ENCODE measurements at places on chromosomes 11 and 22. TPM values are rescaled to one million over a fixed set of nuclear protein-coding genes. Genes with fewer than 3 reads are reported as not detected.

DNA sequence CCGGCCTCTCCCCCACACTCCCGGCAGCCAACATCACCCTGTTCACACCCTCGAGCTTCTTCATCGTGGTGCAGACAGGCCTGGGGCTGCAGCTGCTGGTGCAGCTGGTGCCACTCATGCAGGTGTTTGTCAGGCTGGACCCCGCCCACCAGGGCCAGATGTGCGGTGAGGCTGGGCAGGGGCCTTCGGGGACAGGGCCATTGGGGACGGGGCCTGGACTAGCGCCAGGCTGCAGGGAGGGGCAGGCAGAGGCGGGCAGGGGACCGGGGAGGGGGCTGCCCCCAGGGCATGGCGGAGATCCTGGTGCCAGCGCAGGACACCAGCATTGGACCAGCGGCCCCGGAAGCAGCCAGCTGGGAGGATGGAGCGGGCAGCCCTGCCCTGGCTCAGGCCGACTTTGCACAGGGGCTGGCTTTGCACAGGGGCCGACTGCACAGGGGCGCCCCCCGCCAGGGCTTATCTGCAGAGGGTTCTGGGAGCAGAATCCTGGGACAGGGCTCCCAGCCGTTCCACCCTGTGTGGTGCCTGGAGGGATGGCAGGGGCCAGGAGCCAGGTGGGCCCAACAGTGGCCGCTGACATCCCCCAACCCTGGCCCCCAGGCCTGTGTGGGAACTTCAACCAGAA, 8.6 kb downstream of the MUC5B start:
- no peak for DNase-seq

GRCh38 chr11:77558380-77558779, 31.4 kb upstream of the AQP11 start:
- DNase-seq: no peak

DNA sequence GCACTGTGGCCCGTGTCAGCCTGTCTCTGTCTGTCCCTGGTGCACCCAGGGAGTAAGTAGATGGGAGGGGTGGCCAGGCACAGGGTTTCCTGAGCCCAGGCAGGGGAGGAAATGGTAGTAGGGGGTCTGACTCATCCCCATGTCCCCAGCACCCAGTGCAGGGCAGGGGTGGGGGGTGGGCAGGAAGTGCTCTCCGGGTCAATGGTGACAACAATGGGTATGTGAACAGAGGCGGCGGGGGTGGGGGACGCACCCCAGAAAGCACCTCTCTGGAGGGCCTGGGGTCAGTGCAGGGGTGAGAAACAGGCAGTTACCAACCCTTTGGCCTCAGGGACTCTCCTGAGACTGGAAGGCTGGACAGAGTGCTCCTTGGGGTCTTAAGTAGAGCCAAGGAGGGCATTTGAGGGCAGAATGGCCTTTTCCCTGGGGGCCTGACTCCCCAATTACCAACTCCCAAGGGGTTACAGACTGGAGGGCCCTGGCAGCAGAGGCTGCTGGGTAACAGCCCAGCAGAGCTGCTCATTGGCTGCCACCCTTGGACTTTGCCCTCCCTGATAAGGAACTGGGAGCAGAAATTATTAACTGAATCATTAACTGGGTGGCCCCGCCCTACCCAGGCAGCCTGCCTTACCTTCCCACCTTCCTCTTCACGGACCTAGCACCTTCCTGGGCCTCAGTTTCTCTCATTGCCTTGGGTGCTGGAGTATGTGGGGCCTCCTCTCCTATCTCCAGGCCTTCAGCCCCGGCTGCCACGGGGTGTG, 4.2 kb downstream of the MYRF start:
- peak; percentile 46 for DNase-seq

- no peak for DNase-seq
Measured at GRCh38 chr11:34731603-34732002, 110.7 kb downstream of the EHF start.

DNA sequence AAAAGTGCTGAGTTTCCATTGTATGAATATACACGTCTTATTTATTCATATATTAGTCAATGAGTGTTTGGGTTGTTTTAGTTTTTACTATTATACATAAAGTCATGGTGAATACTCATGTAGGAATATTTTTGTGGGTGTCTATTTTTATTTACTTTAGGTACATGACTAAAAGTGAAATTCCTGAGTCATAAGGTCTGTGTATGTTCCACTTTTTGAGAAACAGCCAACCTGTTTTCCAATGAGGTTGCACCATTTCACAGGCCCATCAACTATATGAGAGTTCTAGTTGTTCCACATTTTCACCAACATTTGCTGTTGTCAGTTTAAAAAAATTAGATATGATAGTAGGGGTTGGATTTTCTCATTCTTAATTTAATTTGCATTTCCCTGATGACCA, 6.6 kb upstream of the OR6X1 start:
- no peak for DNase-seq

GRCh38 chr11:82858556-82859091, 41.6 kb downstream of the PRCP start:
- no peak for DNase-seq

- DNase-seq: no peak
Measured at GRCh38 chr11:61880031-61880430, 11.3 kb downstream of the FADS3 start.

GRCh38 chr22:27460591-27461347, 340.8 kb downstream of the MN1 start:
- DNase-seq: no peak

DNA sequence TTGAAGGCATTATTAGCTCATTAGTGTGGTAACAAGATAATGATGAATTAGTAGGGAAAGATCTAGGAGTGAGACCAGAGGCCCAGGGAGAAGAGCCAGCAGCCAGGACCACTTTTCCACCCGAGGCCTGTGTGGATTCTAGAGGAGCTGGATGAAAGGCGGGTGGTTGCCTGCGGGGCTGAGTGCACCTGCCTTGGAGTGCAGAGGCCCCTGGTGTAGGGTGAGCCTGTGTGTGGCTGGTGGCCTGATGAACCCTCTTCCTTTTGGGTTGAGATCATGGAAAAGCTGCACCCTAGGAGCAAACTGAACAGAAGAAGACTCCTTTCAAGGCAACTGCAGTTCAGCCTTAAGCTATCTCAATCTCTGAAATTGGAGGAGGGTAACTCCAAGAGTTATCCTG, 5.9 kb upstream of the TP53AIP1 start:
- peak; percentile 8 for DNase-seq

DNA sequence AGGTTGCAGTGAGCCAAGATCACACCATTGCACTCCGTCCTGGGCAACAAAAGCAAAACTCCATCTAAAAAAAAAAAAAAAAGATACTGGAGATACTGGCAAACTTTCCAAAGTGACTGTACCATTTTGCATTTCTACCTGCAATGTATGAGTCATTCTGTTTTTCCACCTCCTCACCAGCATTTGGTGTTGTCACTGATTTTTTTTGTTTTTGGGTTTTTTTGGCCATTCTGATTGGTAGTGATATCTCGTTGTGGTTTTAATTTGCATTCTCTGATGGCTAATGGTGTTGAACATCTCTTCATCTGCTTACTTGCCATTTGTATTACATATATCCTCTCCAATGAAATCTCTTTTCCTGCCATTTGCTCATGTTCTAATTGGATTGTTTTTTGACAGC, 12.0 kb upstream of the RBX1 start:
- no peak for DNase-seq

- peak; percentile 39 for DNase-seq
Measured at GRCh38 chr11:19987331-19987801, 172.9 kb downstream of the DBX1 start.

DNA sequence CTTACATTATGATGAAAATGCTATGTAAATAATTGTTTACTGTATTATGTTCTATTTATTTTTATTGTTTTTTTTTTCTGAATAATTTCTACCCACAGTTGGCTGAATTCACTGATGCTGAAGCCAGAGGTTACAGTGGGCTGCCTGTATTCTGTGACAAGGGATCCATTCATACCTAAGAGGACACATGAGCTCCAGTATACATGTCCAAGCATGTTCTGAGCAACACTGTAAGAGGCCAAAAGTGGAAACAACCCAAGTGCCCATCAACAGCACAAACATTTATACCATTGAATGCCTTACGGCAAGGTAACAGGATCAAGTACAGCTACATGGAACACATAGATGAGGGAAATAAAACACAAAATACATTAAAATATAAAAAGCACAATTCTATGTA, 1.4 kb upstream of the SRSF8 start:
- DNase-seq: no peak

DNA sequence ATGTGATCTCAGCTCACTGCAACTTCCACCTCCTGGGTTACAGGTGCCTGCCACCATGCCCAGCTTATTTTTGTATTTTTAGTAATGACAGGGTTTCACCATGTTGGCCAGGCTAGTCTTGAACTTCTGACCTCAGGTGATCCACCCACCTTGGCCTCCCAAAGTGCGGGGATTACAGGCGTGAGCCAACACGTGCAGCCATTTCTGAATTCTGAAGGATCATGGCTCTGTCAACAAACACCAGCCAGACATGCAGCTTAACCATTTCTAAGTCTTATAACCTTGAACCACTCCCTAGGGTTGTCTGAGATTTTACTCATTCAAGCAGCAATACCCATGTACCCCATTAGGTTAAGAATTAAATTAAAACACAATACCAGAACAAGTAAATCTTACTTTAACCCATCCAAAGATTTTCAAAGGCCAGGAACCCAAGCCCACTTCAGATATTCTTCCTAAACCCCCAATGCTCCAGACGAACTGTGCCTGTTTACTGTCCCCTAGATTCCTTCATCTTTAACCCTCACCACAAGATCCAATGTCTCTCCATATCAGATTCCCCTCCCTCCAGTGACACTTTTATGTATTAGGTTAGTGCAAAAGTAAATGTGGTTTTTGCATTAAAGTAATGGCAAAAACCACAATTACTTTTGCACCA, 4.0 kb downstream of the RPS13 start:
- no peak for DNase-seq

- DNase-seq: no peak
Measured at GRCh38 chr11:68893282-68893681, 10.3 kb downstream of the MRPL21 start.

- no peak for DNase-seq
Measured at GRCh38 chr11:19589567-19590260, 122.9 kb upstream of the NAV2 start.

DNA sequence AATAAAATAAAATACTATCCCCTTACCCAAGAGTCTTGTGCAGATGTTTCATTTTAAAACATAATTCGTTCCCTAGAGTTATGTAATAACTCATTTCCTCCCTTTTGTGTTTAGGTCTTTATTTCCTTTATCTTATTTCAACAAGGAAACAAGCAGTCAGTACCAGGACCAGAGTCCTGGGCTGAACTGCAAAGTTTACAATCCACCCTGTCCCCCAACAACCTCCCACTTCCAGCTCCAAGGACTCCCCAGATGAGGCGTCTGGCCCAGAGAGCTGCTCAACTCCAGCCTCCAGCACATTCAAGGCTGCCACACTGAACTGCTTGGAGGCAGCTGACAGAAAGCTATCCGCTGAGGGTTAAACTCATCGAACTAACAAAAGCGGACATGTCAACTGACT, 4.5 kb downstream of the POLDIP3 start:
- DNase-seq: no peak

GRCh38 chr11:28547321-28547741, 439.1 kb downstream of the METTL15 start:
- DNase-seq: no peak

DNA sequence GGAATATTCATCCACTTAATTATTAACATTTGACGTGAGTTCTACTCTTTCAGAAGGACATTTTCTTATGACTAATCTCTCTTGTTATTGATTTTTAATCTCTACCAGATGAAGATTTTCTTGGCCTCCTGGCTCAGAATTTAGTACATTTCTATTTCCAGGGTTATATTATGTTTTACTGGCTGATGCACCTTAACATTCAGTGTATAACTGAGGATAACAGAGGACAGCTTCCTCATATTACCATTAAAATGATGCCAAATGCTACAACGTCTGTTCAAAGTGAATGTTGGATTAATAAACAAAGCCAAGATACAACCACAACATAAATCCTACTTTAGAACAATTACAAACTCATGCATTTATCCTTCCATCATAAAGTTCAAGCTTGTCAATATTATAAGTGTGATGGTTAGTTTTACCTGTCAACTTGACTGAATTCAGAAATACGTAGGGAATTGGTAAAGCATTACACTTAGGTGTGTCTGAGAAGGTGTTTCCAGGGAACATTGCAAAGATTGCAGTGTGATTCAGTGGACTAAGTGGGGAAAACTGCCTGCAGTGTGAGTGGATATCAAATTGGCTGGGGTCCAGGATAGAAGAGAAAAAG, 485.2 kb downstream of the LRRC4C start:
- no peak for DNase-seq

GRCh38 chr22:50105208-50106100, 15.6 kb downstream of the MOV10L1 start:
- peak; percentile 50 for DNase-seq

The UCP3 gene
- total RNA-seq: 0.38 TPM

The RIMBP3B gene
- total RNA-seq: not detected

The MYO7A gene
- total RNA-seq: 8.3 TPM

The A4GALT gene
- total RNA-seq: 70.8 TPM

The PPP6R2 gene
- 58.5 TPM for total RNA-seq

The ROBO4 gene
- 278 TPM for total RNA-seq

The CCDC188 gene
- 4.9 TPM for total RNA-seq

The OR8G5 gene
- total RNA-seq: not detected

The MUC2 gene
- not detected for total RNA-seq

Data from dermis microvascular lymphatic vessel endothelial cell (primary cell).